NCI-H1092 treated with DMSO at 0.1 percent for 48 hours (cell line): ENCODE measurements at places on chromosomes 4 and X.

- DNase-seq = no peak
Measured at GRCh38 chr4:14783011-14783877, 219.0 kb upstream of the CPEB2 start.

GRCh38 chrX:4825550-4825949 lies 1112.1 kb upstream of the PRKX start:
- no peak for DNase-seq

- no peak for DNase-seq
Measured at GRCh38 chr4:25875281-25875745, 12.5 kb upstream of the SEL1L3 start.

DNA sequence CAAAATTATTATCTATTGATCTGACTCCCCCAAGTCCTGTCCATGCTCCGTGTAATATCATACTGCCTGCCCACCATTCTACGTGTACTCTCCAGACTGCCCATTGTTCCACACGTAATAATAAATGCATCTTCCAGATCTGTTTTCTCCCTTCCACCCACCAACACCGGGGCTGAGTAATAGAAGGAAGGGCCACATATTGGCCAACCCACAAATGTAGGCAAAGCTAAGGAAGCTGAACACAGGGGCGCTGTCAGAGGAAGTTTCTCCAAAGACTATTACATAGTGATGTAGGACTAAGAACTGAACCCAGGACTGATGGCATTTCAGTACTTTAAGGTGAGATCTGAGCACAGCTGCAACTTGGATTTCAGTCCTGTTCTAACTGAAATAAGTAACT lies 135.8 kb upstream of the GUCY1A1 start:
- DNase-seq = no peak

DNA sequence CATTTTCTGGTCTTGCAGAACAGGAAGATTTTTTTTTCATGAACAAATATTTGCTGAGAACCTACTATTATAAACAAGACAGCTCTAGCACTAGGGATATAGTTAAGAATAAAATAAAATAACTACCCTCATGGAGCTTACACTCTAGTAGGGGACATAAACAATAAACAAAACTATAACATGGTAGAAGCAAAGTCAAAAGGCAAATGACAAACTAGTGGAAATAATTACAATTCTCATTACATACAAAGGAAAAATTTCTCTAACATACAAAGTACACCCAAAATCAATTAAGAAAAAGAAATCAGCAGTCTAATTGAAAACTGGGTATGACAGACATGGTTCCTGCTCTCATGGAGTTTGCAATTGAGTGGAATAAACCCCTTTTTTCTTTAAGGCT lies 32.0 kb downstream of the VSIG4 start:
- no peak for DNase-seq

- no peak for DNase-seq
Measured at GRCh38 chrX:154409222-154409871, at the start of gene DNASE1L1. TSS of gene DNASE1L1 (minus strand) at chrX:154409254. CDS start at chrX:154405568, 3,686 bp downstream.

- no peak for DNase-seq
Measured at GRCh38 chr4:87012265-87012953, 77.6 kb downstream of the AFF1 start.

- no peak for DNase-seq
Measured at GRCh38 chrX:3256868-3257267, 89.6 kb downstream of the MXRA5 start.

DNA sequence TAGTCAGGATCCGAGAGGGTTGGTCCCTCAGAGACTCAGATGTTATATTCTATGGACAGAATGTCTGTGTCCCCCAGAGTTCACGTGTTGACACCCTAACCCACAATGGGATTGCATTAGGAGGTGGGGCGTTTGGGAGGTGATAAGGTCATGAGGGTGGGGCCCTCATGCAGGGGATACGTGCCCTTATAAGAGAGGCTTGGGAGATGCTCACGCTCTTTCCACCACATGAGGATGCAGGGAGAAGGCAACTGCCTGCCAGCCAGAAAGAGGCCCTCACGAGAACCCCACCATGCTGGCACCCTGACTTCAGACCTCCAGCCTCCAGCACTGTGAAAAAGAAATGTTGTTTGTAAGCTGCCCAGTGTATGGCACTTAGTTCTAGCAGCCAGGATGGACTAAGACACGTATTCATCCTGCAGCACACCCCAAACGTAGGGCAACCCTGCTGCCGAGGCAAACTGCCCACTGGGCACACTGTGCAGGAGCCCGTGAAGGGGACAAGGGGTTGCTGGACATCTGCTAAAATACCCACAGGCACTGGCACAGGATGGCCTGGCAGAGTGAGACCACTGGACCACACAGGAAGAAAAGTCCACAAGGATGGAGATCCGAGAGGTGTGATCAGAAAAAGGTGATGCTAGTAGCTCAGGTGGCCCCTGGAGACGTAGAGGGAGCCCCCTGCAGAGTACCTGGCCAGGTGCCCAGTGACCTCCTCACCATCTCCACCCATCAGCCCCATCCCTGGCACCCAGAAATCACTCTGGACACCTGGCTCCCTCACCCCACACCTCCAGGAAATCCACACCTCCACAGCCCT lies 62.7 kb downstream of the HTRA3 start:
- no peak for DNase-seq

- no peak for DNase-seq
Measured at GRCh38 chr4:175509320-175509719, 302.7 kb downstream of the GPM6A start.

- no peak for DNase-seq
Measured at GRCh38 chrX:25544641-25545040, 528.9 kb upstream of the ARX start.

- DNase-seq = no peak
Measured at GRCh38 chr4:53694666-53695065, 103.4 kb upstream of the LNX1 start.

DNA sequence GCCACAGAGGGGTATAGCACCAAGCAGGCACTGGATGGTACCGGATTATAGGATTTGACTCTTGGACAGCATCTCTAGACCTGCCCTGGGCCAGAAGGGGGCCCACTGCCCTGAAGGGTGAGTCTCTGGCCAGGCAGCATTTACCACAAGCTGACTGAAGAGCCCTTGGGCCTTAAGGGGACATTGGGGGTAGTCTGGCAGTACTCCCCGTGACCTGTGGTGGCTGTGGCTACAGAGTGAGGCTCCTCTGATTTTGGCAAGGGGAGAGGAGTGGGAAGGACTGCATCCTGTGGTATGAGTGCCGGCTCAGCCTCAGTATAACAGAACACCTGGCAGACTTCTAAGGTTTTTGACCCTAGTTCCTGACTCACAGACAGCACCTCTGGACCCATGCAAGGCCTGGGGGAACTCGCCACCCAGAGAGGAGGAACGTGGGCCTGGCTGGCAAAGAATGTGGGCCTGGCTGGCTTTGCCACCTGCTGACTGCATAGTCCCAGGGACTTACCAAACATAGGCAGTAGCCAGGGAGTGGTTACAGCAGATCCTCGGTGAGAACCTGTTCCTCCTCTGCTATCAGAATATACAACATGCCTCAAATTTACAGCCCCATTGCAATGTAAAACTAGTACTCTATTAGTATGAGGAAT lies 48.1 kb downstream of the ABCB7 start:
- DNase-seq = no peak

- no peak for DNase-seq
Measured at GRCh38 chr4:145984563-145984962, 45.9 kb upstream of the ZNF827 start.

DNA sequence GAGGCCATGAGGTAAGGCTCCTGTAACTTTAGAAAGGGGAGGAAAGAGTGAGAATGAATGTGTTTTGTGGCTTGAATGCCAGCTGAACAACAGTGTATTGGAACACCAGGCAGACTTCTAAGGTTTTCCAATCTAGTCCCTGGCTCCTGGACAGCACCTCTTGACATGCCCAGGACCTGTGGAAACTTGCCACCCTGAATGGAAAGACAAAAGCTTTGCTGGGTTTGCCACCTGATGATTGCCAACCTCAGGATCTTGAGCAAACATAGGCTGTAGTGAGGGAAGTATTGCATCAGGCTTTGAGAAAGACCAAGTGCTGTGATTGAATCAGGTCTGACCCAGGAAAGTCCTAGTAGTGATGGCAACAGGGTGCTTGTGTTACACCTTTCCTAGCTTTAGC lies 1393.1 kb upstream of the DIAPH2 start:
- DNase-seq = no peak

- DNase-seq = no peak
Measured at GRCh38 chr4:182827954-182828353, 89.2 kb downstream of the DCTD start.

DNA sequence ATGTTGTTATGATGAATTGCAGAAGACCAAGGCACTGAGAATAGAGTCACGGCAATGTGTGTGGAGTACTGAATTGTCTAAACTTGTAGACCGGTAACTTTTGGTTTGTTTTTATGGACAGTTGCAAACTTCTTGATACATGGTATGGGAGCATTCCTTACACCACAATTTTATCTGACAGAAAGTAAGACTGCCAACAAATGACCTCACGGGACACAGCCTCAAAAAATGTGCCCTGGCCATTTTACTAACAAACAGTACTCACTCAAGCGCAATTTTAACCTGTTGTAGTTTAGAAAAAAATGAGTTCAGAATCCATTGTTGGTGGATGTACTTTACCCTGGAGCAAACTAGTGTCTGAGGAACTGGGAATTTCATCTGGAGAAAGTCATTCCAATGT lies 321.2 kb downstream of the CAMK2D start:
- no peak for DNase-seq

GRCh38 chr4:137754652-137755471 lies 222.6 kb upstream of the PCDH18 start:
- DNase-seq = no peak

- DNase-seq = no peak
Measured at GRCh38 chr4:90515191-90515590, 388.0 kb downstream of the CCSER1 start.

GRCh38 chrX:129654652-129655546 lies at the start of gene APLN:
TSS of gene APLN (minus strand) at chrX:129654956. CDS start at chrX:129654630, 326 bp downstream.
- DNase-seq = peak; percentile 66

DNA sequence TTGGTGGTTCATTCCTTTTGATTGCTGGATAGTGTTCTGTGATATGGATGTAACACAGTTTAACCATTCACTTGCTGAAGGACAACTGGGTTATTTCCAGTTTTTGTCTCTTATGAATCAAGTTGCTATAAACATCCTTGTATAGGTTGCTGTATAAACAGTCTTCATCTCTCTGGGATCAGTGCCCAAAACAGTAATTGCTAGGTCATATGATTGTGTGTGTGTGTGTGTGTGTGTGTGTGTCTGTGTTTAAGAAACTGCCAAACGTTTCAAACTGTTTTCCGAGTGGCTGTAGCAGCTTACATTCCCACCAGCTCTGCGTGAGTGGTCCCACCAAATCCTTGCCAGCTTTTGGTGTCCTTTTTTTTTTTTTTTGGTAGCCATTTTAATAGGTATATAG lies 60.4 kb downstream of the F11 start:
- no peak for DNase-seq

DNA sequence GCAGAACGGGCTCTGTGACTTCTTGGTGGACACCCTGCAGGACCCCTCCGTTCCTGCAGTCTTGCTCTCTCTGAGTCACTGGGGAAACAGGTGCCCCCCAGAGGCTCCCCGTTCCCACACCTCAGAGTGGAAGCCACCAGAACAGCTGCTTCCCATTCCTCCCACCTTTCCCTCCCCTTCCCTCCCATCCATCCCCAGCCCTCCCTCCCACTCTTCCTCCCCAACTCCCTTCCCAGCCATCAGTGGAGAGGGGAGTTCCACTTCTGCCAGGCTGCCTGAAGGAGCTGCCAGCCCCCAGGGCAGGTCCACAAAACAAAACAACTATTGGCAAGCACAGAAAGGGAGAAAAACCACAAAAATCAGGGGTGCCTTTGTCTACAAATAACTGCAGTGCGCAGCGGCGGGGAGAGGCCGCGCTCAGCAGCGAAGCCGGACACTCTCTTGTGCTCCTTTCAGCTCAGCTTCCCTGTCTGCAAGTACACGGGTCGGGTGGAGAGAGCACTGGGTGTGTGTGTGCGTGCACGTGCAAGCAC lies 8.1 kb downstream of the SSR4 start:
- DNase-seq = no peak

GRCh38 chrX:133373386-133374079 lies 41.8 kb downstream of the GPC4 start:
- DNase-seq = no peak

DNA sequence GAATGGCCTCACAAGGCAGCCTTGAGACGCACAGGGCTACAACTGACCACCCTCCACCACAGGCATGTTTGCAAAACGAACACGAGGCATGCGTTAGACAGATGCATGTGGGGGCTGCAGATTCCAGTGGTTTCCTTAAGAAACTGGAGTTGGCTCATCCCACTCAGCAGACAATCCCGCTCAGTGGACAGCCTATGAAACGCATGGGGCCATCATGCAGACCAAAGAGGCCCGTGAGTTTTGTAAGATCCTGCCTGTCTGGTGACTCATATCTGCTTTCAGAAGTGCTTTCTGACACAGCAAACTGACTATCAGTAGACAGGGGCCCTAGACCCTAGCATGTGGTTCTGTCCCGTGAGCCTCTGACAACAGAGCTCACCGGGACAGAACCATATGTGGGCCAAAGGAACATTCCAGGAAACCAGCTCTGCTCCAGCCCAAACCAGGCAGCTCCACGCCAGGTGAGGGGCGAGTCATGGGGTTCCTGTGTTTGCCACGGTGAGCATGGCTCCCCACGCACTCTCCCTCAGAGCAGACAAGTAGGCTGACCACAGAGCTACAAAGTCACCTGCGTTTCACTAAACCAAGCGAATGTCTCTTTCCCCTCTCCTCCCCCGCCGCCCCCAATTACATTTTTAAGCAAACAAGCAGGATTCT lies 74.4 kb downstream of the MTMR1 start:
- DNase-seq = no peak

GRCh38 chrX:39850630-39851152 lies 247.1 kb downstream of the BCOR start:
- DNase-seq = no peak

DNA sequence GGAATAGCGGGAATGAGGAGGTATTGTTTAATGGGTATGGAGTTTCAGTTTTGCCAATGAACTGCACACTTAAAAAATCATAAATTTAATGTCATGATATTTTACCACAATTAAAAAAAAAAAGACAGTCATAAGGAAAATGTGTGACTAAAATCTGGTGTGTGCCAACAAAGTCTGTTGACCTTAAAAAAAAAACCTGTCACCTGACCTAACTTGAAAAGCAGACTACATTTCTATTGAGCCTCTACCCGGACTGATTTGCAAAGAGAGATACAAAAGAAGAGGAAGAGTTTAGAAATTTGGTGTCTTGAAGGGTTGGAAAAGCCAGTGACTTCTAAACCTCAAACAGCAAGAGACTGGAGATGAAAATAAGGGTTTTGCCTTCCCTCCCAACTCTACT lies 48.4 kb downstream of the TMEM150C start:
- no peak for DNase-seq

- no peak for DNase-seq
Measured at GRCh38 chrX:100819534-100819836, 706 bp upstream of the CSTF2 start.

- no peak for DNase-seq
Measured at GRCh38 chr4:183185018-183185417, 86.0 kb downstream of the WWC2 start.

- DNase-seq = no peak
Measured at GRCh38 chr4:86403575-86403974, 43.7 kb upstream of the MAPK10 start.

DNA sequence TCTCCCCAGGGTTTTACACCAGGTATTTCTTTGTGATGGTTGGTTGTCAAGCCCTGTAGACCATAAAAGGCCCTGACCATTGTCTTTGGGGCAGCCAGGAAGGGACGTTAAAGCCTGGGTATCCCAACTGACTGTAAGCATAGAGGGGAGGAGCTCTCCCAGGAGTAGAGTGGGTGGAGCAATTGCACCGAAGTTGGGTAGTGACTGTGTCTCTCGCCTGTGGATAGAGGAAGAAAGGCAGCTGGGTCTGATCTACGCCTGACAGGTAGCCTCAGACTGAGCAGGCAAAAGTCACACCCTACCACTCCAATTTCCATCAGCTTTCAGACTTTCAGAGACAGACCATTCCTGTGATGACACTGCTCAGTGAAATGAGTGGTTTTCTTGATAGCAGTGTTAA lies 123.3 kb downstream of the KLHL8 start:
- no peak for DNase-seq
